CD8-positive, alpha-beta memory T cell (primary cell): ENCODE measurements at places on chromosomes 5 and 9.

DNA sequence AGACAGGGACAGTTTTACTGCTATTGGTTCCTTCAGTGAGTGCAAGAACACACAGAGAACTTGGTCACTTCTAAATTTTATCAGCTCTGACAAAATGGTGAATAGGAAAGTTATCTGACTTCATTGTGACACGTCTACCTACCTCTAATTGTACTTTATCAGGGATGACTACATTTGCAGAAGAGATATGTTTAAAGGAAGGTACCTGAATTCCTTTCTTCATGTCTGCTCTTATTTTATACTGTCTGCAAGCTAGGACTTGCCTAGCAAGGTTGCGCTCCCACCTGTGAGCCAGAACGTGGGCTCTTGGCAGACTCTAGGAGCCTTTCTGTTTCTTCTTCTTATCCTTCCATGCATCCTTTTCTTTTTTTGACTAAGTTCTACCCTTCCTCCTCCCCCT, 1.6 kb downstream of the SLC27A6 start:
- DNase-seq, result no peak

GRCh38 chr5:150641824-150642566, 1.5 kb downstream of the SYNPO start:
- DNase-seq, result no peak

- no peak for DNase-seq
Measured at GRCh38 chr9:134863941-134864820, 16.4 kb upstream of the FCN2 start.

DNA sequence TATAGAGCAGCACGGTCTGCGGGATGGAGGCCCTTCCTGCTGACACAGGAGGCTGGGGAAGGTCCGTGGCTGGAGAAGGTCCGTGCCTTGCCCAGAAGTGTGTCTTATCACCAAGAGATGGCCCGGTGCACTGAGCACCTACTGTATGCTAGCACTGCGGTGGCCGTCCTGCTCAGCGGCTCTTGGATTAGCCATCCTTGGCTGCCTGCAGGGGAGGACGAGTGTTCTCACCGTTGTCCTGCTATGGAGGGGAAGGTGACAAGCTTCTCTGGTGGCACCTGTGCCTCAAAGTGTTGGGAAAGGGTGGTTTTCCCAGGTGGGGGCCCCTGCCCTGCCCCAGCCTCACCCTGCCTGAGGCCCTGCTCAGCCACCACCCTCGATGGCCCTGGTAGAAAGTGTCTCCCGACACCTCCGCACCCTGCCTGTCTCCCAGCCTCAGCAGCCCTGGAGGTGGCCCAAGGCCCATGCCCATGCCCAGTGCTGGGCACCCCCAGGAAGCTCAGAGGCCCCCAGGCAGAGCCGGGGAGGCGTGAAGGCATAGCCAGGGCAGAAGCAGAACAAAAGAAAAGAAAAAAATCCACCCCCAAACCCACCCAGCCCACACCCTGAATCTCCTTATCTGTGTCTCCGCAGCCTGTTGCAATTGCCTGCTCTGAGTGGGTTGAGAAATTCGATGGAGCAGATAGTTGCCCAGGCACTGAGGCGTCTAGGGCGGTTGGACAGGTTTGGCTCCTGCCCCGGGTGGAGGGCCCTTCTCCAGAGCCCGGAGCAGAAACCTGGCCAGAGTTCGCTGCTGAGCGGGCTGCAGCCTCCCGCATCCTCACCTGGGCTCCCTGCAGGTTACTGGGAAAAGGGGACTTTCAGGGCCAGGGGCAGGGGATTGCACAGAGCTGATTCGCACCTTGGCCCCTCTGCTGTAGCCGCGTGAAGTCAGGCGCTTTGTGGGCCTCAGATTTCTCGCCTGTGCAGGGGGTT, 30.5 kb downstream of the RXRA start:
- no peak for DNase-seq

- no peak for DNase-seq
Measured at GRCh38 chr5:180350711-180351465, 2.2 kb downstream of the GFPT2 start.
